ENCODE measurements at places on chromosomes 6 and 20.

- no peak for DNase-seq
Observed at GRCh38 chr20:59265298-59265697, 35.1 kb upstream of the EDN3 start.

GRCh38 chr6:257031-257725, 35.1 kb upstream of the DUSP22 start:
- no peak for DNase-seq

DNA sequence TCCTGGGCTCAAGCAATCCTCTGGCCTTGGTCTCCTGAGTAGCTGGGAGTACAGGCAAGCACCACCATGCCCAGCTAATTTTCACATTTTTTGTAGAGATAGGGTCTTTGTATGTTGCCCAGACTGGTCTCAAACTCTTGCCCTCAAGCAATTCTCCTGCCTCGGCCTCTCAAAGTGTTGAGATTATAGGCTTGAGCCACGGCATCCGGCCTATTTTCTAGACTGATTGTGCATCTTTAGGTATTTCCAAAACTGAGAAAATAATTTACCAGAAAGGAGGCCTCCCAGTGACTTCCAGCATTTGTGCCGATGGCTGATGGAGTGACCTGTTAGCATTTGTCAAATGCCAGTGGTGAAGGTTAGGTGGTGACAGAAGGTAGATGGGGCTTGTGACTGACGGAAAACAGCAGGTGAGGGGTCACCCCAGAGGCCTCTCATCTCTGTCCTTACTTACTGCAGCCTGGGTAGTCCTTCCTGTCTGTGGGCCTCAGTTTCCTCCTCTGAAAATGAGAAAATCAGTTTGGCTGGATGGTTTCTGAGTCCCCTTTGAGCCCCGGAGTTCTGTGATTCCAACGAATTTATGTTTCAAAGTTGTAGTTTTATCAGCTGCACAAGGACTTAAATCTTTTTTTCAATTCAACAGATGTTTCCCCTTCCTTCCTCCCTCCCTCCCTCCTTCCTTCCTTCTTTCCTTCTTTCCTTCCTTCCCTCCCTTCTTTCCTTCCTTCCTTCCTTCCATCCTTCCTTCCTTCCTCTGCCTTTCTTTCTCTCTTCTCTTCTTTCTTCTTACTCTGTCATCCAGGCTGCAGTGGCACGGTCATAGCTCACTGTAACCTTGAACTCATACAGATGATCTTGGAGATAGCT, 53.5 kb downstream of the TGM2 start:
- no peak for DNase-seq

- no peak for DNase-seq
Observed at GRCh38 chr6:147037881-147038280, 166.3 kb upstream of the STXBP5 start.

- DNase-seq, result no peak
Observed at GRCh38 chr6:15338476-15338875, 92.6 kb downstream of the JARID2 start.

GRCh38 chr6:140711019-140711613, 1336.7 kb upstream of the CITED2 start:
- no peak for DNase-seq

GRCh38 chr6:56293781-56294180, 46.4 kb upstream of the COL21A1 start:
- DNase-seq, result no peak

- no peak for DNase-seq
Observed at GRCh38 chr6:125821825-125822281, 31.1 kb downstream of the NCOA7 start.

DNA sequence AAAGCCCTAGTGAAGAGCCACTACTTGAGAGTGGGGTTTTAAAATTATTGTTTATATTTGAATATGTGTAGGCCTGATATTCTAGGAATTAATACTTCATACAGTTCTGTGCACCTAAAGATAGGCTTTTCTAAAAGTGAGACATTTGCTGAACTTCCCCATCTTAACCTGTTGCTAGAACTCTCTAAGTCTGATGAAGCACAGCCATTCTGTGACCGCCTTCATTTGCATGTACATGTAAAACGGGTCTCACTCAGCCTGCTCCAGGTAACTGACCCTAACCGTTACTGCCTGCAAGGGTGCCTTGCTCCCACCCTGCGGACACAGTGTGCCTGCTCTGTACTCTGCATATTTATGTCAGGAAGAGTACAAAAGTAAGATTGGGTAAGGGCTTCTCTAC, 44.3 kb upstream of the IRF4 start:
- no peak for DNase-seq

- DNase-seq, result no peak
Observed at GRCh38 chr6:162468326-162468725, 259.2 kb downstream of the PRKN start.

- DNase-seq, result peak; percentile 79
Observed at GRCh38 chr20:62576815-62577489, 65.4 kb upstream of the SLCO4A1 start.

DNA sequence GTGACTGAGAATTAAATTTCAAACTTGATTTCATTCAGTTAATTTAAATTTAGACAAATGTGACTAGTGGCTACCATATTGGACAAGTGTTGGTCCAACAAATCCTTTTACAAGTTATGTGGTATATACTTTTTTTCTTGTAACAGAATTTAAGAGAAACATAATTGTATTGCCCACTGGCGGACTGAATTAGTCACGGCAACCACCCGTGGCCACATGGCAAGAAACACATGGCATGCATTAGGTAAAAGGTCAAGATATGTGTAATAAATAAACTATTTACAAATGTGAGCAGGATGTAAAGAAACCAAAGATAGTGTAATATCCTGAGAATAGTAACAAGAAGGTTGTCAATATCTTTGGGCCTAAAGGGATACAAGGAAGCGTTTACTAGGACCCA, 91.2 kb downstream of the LCA5 start:
- DNase-seq, result no peak

DNA sequence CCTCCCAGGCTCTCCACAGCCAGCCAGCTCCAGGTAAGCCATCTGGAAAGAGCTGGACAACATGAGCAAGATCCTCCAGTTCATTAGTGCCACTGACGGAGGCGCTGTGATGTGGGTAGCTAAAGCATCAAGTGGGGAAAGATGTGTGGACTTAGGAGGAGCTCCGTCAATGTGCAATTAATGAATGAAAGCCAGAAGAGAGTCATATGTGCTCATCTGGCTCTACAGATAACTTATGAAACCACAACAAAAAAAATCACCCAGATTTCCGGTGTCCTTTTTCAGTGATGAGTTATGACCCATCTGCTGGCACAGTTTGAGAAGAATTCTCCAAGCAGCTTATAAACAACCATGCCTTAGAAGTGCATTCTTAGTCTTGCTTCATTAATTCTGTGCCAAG, 311.7 kb upstream of the PLCB4 start:
- DNase-seq, result no peak

- DNase-seq, result no peak
Observed at GRCh38 chr6:51147756-51148155, 329.1 kb downstream of the TFAP2B start.

GRCh38 chr6:38871741-38872568, 156.8 kb downstream of the DNAH8 start:
- peak; percentile 60 for DNase-seq

DNA sequence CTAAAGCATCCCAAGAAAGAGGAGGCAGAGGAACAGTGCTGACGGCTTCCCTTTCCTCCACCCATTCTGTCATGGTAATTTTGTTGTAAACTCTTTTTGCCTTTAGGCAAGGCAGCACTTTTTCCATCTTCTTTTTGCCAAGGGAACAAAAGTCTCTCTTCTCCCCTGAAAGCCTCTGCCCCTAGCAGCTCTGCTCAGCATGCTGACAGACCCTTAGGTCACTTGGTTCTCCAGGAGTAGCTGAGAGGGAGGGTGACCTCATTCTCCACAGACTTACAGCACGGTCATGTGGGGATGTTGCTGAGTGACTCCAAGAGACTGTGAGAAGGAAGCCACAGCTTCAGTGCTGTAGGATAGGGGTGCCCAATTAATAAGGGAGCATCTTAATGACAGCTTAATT, 81.1 kb upstream of the RALGAPA2 start:
- DNase-seq, result no peak

- DNase-seq, result no peak
Observed at GRCh38 chr6:151723152-151723551, 84.3 kb upstream of the ESR1 start.

DNA sequence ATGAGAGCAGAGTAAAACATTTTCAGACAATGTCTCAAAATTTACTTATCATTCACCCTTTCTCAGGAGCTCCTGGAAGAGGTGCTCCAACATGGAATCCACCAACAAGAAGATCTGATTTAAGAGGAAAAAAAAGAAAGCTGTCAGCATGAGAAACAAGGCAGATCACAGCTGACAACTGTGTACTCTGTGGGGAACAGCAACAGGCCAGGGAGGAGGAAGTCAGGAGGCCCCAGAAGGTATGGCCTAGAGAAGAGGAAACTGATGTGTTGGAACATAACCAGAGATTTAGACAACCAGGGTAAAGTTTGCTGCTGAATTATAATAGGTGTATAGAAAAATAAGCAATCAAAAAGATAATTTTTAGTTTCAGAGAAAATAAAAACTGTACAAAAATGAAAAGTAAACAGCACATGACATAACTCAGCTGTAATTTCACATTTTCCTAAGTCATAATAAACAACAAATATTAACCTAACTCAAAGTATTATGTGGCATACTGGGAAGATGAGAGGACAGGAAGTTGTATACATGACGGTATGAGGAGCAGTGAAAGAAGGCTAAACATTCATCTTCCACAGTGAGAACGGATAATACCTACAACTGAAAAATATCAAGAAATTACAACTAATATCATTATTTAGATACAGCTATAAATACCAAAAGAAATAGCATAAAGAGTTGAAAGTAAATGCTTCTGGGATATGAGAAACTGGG, 113.6 kb upstream of the EMILIN3 start:
- DNase-seq, result no peak

DNA sequence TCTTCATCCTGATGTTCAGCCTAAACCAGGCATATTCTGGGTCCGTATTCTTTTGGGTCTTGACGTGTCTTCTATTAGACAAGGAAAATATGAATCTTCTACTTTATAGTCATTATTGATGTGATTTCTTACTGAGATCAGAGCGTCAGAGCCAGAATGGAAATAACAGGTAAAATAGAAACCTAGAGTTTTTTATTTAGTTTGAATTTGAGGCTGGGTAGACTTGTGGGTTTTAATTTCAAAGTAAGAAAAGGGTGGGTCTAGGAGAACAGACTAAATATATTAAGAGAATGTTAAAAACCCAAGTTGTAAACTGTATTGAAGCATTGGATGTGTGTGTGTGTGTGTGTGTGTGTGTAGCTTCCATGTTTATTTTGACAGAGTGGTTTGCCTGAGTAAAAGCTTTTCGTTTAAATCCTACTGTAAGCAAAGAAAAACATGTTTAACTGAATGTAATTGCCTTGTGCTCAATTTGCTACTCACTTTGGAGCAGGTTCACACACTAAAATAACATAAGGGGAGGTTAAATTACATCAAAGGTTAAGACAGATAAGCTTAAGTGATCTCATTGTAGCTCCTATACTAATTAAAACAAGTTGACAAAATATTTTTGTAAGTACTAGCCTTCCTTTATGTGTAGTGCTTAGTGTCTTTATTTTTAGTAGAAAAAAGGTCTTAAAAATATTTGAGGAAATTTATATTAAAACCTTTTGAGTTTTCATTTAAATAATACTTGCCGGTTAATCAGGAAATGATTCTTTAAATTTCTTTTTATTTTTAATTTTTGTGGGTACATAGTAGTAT, 17.4 kb downstream of the HECA start:
- no peak for DNase-seq

DNA sequence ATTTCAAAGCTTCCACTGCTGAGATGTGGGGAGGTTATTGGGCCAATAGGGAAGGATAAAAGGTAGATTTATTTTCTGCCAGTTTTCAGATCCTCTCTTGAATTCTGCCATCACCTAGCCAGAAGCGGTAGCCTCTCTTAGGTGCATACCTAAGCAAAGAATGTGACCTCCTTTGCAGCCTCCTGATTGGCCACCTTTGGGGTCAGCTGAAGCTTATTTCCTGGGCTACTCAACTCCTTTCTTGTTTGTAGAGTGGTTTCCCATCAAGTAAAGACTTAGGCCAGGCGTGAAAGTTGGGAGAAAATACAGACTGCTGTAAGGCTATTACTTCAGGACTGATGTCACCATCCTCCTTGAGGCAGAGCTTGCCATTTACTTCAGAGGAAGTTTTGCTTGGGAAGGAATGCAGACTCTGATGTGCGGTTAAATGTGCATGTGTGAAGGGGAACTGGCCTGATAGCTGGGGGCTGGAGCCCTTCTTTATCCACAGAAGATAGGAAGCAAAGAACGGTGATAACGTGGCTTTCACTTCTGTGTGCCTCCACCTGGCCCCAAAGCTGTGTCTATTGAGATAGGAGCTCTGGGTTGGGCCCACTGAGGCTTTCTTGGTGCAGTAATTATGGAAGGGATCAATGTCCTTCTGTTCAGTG, 70.1 kb downstream of the TRMT11 start:
- DNase-seq, result no peak
